ENCODE measurements at places on chromosomes 4 and X.

GRCh38 chr4:2092669-2093053, 33.5 kb downstream of the NAT8L start:
- no peak for DNase-seq

DNA sequence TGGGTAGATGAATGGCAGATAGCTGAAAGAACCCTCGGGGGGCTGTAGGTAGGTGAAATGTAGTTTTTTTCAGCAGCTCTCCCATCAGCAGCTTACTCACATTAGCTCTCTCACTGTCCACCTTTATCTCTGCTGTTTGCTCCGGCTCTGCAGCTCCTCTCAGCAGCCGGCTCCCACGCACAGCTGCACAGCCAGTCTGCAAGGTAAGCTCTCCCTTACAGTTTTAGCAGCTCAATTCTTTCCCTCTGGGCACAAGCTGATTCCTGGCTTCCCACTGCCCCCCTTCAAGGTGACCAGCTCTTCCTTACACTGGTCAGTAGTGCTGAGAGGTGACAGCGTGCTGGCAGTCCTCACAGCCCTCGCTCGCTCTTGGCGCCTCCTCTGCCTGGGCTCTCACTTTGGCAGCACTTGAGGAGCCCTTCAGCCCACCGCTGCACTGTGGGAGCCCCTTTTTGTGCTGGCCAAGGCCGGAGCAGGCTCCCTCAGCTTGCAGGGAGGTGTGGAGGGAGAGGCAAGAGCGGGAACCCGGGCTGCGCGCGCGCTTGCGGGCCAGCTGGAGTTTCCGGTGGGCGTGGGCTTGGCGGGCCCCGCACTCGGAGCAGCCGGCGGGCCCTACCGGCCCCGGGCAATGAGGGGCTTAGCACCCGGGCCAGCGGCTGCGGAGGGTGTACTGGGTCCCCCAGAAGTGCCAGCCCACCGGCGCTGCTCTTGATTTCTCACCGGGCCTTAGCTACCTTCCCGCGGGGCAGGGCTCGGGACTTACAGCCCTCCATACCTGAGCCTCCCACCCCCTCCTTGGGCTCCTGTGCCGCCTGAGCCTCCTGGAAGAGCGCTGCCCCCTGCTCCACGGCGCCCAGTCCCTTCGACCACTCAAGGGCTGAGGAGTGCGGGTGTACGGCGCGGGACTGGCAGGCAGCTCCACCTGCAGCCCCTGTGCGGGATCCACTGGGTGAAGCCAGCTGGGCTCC, 393.6 kb downstream of the CENPC start:
- no peak for DNase-seq

GRCh38 chr4:187289371-187289770, 565.7 kb upstream of the FAT1 start:
- no peak for DNase-seq

DNA sequence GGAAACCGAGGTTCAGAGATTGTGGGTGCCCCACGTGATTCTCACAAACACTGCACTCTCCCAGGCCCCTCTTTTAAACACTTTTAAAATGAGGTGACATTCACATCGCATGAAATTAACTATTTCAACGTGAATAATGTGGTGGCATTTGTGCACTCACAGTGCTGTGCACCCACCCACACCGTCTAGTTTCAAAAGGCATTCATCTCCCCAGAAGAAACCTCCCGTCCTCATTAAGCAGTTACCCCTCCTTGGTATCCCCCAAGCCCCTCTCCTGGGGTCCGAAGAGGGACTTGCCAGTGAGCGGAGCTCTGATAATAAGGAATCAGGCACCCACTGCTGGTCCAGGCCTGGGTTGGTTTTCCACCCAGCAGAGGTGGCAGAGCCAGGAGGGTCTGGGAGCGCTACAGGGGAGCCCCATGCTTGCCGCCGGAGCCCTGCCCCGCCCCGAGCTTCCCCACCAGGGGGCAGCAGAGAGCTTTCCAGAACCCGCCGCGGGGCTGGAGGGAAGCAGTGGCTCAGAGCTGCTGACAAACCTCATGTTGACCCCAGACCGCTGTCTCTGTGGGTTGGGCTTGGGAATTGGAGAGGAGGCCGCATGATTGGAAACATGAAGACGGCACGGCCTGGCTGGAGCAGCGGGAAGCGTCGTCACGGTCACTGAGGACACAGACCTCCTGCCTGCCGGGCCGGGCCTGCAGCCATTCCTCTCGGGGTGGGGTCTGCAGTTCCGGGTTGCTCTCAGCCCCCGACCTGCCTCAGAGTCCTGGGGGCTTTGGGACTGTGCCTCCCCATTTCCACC, 27.5 kb upstream of the HTRA3 start:
- peak; percentile 82 for DNase-seq

DNA sequence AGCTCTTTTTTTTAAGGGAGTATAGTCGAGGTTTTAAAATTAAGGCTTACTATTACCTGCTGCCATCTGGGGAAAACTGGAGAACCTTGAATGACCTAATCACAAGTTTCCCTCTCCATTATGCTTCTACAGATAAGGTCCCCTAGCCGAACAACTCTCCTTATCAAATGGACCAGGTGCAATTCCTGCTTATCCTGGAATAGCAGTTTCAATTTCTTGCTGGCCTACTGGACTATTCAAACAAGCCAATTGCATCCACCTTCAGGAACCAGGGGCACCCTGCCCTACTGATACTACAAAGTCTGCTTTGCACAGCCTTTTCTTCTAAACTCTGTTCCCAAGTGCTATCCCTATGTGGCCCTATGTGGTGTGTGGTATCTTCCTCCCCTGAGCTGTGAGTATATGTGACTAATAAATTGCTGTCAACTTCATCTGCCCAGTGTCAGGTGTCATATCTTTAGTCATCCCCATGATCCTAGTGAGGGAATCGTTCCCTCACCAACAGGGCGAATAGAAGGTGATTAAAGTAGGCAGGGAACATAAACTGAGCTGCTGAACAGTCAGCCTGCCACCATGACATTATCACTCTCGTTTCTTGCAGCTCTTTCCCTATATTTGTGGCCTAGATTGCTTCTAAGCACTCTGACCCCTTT, 128.5 kb downstream of the ATG4A start:
- no peak for DNase-seq

DNA sequence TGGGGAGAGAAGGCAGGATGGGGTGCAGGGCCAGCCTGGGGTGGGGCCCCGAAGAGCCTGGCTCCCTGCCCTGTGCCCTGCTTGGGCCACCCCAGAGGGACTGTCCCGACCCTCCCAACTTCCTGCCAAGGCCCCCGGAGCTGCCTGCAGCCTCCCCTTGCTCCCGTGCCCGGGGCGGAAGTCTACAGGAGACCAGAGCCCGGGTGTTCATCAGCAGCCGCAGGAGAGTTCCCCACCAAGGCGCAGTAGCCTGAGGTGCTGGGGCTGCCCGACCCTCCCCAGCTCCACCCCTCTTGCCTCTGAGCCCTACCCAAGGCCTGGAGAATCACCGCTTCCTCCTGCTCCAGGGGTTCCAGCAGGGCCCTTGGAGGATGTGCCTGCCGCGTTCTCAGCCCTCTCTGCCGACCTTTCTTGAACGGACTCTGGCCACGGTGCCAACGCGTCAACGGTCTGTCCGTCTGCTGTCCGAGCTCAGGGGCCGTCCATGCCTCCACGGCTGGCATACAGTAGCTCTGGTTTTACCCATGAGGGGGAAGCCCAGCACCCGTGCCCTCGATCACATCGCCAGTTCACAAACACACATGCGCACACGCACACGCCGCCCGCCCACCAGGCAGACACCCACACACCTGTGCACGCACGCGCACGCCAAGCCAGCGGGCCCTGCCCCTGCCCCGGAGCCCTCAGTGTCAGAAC, 36.0 kb upstream of the SPON2 start:
- DNase-seq: no peak

DNA sequence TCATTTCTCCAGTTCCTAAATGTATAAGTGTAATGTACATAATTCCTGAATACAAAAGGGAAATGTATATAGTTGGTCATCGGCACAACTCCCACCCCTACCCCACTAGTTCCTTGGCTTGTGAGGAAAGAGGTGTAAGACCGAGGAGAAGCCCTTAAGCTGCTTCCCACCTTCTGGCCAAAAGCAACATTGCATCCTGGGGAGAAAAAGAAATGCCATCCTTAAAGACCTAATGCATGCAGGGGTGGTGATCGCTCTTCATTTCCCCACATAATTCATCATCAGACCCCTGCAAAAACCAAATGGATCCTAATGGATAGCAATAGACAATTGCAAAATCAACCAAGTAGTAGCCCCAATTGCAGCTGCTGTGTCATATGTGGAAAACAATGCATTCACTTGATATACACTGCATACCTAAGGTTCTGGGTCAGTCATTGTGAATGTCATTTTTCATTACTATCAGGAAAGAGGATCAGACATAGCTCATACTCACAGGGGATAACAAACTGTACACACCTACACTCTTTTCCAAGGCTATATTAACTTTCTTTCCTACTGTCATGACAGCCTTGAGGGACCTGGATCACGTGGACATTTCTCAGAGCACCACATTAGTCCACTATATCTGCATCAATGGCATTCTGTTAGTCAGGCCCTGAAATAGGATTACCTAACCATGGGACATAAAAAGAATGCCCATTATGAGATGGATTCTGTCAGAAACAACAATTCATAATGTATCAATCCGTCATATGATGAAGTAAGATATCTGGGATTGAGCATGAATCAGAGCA, 31.7 kb upstream of the NFXL1 start:
- no peak for DNase-seq

DNA sequence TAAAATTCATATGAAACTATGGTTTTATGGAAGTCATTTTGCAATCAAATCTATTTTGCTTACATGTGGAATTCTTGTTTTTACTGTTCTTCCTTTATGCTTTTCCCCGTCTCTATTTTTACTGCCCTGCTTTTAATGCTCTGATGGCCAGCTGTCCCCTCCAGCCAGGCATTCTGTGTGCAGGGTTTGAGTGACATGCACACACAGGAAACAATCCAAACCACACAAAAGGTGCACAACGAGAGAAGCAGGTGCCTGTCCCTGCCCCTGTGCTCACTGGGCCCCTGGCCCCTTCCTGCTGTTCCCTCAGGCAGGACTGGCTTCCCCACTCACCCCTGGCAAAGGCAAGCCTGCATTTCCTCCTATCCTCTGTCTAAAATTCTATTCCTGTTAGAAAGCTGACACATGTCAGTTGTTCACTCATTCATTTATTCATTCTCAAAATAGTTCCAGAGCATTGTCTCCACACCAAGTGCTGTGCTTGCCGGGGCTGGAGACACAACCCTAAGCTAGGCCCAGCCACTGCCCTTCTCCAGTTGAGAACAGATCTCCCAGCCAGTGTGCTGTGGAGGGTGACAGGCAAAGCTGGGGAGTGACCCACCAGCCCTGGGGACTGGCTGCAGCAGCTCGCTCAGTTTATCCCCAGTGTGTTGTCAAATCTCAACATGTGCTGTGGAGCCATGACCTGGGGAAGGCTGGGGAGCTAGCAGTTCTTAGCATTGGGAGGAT, 346.3 kb downstream of the FBXW7 start:
- no peak for DNase-seq

GRCh38 chr4:140099983-140100382, 54.0 kb downstream of the MAML3 start:
- DNase-seq: no peak

GRCh38 chr4:137129441-137129840, 402.9 kb downstream of the PCDH18 start:
- DNase-seq: no peak

- no peak for DNase-seq
Measured at GRCh38 chr4:74158466-74159142, 686 bp downstream of the MTHFD2L start.

DNA sequence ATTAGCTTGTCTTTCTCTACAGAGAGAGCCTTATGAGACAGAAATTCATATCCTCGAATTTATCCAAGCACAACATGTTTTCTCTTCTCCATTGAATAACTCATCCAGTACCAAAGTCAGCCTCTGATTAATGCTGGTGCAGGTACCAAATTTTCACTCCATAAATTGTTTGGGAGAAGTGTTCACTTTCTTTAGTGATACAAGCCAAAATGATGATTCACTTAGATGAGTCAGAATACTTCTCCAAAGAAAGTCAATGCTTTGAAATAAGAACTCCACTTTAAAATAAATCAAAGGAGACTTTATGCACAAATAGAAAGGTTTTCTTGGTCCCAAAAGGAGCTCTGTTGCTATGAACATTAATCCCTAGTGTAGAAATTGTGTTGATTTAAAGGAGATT, 60.2 kb downstream of the MAOB start:
- no peak for DNase-seq

DNA sequence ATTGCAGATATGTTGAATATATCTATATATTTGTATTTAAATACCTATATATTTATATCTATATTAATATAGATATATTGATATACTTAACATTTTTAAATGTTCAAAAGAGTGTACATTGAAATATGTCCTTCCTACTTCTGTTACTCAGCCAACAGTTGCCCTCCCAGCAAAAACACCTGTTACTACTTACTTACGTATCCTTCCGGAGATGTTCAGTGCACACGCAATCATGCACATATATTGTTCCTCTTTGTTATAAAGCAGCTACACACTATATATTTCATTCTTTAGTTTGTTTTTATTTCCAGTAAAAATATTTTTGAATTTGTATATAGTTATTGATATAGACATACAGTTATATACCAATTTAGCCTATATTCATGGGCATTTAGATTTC, 142.3 kb downstream of the ARHGAP24 start:
- DNase-seq: no peak

DNA sequence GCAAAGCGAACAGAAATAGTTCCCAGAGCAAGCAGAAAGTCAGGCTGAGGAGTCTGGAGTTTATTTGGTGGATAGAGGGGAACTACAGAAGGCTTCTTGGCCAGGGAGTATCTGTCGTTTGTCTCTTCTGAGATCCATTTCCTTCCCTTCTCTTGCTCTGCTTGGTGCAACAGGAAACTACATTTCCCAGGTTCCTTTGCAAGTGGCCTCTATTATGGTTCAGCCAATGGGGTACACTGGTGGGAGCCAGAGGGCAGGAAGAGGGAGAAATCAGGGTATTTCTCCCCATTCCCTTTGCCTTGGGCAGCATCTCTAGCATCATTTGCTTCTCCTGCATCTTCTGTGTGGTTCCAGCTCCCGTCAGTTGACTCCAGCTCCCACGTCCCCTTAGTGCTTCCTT, 142.1 kb downstream of the BCOR start:
- DNase-seq: no peak

- no peak for DNase-seq
Measured at GRCh38 chr4:145860446-145860845, 78.2 kb downstream of the ZNF827 start.

- no peak for DNase-seq
Measured at GRCh38 chr4:20046931-20047677, 204.6 kb upstream of the SLIT2 start.

DNA sequence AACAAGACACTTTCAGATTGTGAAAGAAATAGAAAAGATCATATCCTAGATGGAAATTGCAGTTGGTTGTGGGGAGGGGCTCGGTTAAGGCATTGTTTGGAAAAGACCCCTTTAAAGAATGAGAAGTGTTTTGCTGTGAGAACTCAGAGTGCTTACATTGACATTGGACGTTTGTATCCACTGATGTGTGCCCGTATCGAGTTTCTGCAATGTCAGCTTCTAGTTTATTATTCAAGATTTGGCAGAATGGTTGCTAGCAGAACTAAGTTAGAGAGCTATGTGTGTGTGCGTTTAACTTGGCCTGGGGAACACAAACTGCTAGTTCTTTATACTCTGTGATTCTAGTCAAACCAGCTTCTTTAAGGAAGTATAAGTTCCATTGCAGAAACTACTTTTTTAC, 2702.5 kb downstream of the PCDH7 start:
- DNase-seq: no peak

GRCh38 chr4:10050261-10050661, 29.0 kb upstream of the SLC2A9 start:
- no peak for DNase-seq
